ENCODE measurements at places on chromosomes 7 and 10. TPM values are rescaled to one million over a fixed set of nuclear protein-coding genes. Genes with fewer than 3 reads are reported as not detected.

Gene ARPC1A
- 252 TPM for total RNA-seq

Gene CXCL12
- 0.81 TPM for total RNA-seq

Gene RBP4
- total RNA-seq, result 0.37 TPM

Gene LRRD1
- not detected for total RNA-seq

Gene NEBL
- total RNA-seq, result 0.05 TPM

Gene TMEM273
- not detected for total RNA-seq

Gene CRTAC1
- not detected for total RNA-seq

Gene C7orf33
- not detected for total RNA-seq

Gene SRRM3
- 0.27 TPM for total RNA-seq

Gene RNF32
- total RNA-seq, result 0.47 TPM

Gene ZKSCAN5
- 12.8 TPM for total RNA-seq

Gene CHST12
- 8.5 TPM for total RNA-seq

Gene GPR37
- 6.2 TPM for total RNA-seq

DNA sequence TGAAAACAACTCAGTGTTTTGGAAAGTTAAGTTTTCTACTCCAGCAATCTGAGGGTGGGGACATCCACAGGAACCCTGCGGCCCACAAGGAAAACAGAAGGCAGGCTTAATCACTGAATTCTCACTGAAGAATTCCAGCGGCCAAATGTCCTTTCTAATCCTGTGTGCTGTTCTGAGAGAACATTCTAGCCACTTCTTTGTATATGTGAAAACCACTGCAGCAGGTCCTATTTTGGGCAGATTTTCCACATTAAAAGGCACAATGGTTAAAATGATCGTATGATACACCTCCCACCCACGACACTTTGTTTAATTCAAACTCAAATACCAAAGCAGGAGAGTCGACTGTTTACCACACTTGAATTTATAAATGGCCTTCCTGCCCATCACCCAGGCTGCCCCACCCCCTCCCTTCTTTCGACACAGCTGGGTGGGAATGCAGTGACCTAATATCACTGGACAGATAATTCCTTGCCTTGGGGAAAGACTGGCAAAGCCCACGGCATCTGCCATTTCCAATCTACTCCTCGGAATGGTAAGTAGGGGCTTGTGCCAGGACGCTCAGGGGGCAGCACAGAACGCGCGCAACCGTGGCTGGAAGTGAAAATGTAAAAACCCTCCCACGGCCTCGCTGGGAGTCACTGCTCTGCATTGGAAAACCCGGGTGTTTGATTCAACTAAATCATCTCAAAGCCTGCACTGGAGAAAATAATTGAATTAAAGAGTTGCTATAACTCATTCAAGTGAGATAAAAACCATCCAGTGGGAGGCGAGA is 67.0 kb downstream of the CTBP2 start:
- DNase-seq, result no peak

- DNase-seq, result no peak
These were observed 217.3 kb downstream of the ZEB1 start for GRCh38 chr10:31536302-31536701.

- no peak for DNase-seq
These were observed 9.8 kb downstream of the TMEM60 start for GRCh38 chr7:77788327-77788902.

DNA sequence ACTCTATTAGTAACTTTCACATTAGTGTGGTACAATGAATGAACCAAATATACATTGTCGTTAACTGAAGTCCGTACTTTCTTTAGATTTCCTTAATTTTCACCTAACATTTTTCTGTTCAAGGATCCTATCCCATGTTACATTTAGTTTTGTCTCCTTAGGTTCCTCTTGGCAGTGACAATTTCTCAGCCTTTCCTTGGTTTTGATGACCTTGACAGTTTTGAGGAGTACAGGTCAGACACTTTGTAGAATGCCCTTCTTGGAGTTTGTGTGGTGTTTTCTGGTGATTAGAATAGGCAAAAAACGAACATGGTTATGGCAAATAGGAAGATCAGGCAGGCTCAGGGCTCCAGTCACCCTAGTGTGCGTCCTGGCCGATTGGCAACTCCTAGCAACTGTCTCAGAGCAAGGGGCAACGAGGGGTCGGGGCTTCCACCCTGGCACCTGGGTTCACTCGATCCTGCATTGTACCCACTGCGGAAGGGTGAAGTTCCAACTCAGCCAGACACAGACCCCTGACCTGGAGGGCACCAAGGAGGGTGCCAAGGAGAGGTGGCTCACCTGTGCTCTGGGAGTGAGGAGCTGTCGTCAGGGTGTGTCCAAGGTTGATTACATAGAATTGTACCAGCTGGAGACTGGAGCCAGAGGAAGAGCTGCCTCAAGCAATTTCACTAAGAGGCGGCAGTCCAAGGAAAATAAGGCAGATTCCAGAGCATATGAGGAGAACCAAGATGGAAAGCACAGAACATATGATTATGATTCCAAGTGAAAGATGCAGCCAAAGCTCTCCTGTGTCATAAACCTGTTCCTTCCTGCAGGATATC is 37.5 kb downstream of the PAPSS2 start:
- no peak for DNase-seq

DNA sequence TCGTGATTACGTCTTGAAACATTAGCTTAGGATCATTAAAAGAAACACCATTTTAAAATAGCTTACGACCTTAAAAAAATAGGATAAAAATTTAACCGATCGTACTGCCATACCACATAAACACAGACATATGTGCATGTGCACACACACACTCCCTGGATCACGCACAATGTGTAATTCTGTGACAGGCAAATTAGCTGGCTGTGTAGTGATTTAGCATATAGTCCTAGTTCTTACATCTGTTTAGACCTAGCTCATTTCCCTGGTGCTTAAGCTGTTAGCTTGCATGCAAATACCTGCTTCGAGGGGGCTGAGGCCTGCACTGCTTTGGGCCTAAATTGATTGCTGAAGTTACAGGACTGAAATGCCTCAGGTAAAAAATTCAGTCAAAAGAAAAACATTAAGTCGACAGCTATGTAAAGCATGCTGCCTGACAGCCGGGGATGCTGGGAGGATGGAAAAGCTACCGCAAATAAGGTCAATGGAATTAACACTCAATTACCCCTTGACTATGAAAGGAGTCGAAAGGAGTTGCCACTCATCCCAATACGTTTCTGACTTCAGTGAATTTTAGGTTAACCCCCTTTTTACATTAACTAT is 267.1 kb upstream of the FZD8 start:
- DNase-seq, result no peak

DNA sequence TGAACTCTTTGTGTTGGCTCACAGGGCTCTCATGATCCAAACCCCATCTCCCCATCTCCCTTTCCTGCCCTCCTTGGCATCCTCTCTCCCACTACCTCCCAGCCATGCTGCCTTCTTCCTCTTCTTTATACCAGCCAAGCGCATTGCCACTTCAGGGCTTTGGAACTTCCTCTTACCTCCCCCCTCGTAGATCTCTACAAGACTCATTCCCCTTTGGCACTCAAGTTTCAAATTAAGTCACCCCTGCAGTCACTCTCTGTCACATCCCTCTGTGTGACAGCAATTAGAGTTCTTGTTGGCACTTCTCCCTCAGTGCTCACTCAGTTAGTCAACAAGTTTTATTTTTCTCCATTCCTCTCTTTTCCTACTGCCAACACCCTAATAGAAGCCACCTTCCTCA is 20.8 kb upstream of the NRP1 start:
- DNase-seq, result peak; percentile 31

DNA sequence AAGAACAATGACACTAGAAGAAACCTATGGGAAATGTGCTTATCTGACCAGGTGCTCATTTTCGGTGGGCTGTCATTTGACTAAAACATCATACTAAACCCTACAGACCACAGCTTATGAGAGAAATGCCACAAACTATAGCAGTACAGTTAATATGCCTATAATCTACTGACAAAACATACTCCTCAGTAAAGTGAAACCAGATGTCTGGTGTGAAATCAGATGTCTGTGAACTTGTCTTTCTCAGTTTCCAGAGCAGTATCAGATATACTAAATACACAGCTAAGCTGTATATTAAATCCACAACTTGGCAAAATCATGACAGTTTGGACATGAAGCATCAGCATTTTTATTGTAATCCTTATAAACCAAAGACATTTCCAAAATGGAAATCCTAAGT is 3.3 kb downstream of the IMMP2L start:
- no peak for DNase-seq

DNA sequence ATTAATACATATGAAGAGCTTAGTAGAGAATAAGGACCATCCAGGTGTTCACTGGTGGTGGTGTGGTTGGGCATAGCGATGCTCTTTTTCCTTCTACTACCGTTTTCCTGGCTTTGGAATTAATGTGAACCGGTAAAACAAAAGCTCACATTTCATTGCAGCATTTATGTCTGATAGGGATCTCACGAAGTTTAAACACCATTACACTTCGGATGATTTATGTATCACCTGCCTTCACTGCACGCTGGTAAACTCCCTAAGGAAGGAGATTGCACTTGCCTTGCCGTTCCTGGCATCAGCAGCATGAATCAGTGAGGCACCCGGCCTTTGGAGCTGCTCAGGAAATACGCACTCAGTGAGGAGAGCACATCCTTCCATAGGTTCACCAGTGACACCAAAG is 47.5 kb downstream of the WIPF3 start:
- DNase-seq, result no peak

DNA sequence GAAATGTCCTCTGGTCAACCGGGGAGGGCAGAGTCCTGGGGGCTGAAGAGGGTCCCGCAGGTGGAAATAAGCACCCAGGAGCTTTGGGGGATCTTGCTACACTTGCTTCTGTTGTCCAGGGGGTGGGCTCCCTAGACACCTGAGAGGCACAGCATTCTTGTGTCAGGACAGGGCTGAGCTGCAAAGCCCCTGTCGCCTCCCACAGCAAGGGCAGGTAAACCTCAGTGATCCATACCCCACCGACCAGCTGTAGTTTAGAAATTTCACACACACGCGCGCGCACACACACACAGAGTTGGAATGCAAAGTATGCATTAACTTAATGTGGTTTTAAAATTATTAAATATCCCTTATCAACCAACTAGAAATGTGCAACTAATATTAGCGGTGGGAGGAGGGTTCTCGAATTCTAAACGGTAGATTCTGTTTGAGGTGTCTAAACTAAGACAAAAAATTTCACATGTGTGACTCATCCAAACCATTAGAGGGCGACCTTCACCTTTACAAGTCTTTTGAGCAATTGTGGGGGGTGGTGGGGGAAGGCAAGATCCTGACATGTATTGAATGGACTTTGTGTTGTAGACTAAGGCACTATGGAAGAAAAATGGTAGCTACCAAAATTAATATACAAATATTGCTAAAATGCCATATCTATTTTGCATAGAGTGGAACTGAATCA is 34.3 kb upstream of the PTF1A start:
- DNase-seq, result peak; percentile 32

GRCh38 chr7:3238525-3239210 is 62.4 kb upstream of the SDK1 start:
- peak; percentile 75 for DNase-seq

DNA sequence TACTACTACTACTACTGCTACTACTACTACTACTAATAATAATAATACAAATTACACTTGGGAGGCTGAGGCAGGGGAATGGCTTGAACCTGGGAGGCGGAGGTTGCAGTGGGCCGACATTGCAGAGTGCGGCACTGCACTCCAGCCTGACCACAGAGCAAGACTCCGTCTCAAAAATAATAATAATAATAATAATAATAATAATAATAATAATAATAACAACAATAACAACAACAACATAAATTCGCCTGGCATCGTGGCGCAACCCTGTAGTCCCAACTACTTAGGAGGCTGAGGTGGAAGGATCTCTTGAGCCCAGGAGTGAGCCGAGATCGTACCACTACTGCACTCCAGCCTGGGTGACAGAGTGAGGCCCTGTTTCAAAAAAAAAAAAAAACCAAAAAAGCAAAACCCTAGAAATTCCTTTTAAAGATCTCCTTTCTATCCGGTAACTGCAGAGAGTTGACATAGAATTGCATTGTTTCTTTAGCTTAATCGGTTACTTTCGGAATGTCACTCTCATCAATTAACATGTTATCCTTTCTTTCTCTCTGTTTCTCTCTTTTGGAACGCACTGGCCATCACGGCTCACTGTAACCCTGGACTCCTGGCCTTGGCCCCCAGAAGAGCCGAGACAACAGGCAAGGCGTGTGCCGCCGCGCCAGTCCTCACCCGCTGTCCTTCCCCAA is 972 bp downstream of the PHYH start:
- no peak for DNase-seq

DNA sequence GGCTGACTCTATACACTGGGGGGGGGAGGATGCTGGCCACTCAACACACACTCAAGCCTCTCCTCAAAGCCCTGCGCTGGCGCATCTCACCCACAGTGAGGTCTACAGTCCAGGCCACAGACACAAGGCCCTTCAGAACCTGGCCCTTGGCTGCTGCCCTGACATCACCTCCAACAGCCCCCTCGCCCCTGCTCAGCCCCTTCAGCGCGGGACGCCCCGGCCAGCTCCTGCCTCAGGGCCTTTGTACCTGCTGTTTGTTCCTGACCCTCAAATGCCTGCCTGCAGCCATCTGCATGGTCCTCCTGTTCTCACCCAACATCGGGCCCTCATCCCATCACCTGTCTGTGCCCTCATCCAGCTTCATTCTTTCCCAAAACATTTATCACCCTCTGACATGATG is 572.6 kb downstream of the DNAJB6 start:
- no peak for DNase-seq

DNA sequence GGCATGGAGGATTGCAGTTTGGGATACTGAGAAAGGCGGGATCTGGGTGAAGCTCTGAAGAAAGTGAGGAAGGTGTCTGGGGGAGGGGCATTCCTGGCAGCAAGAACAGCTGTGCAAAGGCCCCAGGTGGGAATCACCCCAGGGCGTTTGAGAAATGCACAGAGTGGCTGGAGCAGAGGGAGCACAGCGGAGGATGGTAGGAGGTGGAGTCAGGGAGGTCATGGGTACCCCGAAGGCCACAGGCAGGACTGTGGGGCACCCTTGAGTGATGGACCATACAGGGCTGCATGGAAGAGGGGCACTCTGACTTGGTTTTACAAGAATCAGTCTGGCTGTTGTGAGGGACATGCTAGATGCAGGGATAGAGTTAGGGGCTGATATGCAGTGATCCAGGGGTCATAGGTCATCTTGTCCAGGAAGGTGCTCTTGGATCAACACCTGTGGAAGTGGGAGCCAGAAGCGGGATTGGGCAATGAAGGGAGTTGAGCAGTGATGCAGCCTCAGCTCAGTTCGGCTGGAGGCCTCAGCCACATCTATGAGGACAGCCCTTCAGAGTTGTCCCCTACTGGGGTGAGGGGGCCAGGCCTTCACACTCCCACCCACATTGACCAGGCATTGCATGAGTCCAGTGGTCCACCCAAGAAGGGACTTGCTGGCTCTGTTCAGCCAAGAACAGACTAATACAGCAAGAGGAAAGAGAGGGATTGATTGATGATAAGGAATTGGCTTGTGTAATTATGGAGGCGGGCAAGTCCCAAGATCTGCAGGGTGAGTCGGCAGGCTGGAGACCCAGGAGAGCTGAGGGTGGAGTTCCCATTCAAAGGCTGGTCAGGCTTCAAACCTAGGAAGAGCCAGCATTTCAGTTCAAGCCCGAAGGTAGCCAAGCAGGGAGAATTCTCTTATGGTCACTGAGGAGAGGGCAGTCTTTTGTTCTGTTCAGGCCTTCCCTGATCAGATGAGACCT is 48.7 kb downstream of the TSPAN15 start:
- no peak for DNase-seq

All from M059J (cell line).